ENCODE measurements at places on chromosomes 3 and 15.

- DNase-seq, result no peak
Observed at GRCh38 chr3:194130807-194131589, 5.0 kb upstream of the HES1 start.

- no peak for DNase-seq
Observed at GRCh38 chr3:64088408-64089205, 65.3 kb upstream of the PSMD6 start.

GRCh38 chr15:77226652-77227051 is 155.7 kb upstream of the TSPAN3 start:
- DNase-seq, result no peak

DNA sequence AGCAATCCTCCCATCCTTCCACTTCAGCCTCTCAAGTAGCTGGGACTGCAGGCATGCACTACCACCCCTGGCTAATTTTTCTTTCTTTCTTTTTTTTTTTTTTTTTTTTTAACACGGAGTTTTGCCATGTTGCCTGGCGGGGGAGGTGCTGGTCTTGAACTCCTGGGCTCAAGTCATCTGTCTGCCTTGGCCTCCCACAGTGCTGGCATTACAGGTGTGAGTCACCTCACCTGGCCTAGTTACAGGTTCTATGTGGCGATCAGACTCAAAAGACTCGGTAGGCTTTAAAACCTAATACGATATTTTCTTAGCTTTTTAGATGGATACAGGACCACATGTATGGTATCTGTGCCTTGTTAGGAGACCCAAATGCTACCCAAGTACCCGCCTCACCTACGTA is 14.0 kb upstream of the SLC25A26 start:
- DNase-seq, result no peak

DNA sequence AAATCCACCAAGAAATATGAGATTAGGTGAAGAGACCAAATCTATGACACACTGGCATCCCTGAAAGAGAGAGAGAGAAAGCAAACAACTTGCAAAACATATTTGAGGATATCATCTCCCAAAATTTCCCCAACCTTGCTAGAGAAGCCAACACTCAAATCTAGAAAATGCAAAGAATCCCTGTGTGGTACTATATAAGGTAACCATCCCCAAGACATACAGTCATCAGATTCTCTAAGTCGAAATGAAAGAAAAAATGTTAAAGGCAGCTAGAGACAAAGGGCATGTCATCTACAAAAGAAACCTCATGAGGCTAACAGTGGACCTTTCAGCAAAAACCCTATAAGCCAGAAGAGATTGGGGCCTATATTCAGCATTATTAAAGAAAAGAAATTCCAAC is 622.1 kb upstream of the LMCD1 start:
- DNase-seq, result no peak

DNA sequence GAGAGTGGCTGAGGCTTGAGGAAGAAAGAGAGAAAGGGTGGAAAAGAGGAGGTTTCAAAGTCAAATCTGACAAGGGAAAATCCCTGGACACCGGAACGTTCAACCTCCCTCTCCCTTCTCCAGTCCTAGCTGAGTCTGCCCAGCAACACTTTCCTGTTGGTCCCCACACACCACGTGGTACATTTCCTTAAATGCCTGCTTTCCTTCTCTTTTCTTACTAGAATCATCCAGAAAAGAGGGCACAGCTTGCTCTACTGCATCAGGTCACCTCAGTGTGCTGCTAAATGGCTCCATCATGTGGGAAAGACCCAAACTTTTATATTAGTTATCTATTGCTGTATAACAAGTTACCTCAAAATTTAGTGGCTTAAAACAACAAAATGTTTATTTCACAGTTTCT is 181.2 kb downstream of the NECTIN3 start:
- DNase-seq, result no peak

DNA sequence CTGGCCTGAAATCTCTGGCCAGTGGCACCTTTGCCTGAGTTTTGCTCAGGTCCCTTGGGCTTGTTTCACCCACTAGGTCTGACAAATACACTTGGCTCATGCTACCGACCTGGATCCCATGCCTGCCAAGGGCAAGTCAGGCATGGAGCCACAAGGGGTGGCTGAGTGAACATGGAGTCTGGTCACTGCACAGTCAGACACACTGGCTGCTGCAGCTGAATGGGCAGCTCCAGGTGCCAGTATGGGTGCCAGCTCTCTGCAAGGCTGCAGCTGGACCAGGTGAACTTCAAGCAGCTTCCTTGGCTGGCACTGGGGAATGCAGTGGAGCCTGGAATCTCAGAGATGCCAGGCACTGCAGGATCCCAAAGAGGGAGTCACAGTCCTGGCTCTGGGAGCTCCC is 170.3 kb downstream of the NECTIN3 start:
- no peak for DNase-seq

DNA sequence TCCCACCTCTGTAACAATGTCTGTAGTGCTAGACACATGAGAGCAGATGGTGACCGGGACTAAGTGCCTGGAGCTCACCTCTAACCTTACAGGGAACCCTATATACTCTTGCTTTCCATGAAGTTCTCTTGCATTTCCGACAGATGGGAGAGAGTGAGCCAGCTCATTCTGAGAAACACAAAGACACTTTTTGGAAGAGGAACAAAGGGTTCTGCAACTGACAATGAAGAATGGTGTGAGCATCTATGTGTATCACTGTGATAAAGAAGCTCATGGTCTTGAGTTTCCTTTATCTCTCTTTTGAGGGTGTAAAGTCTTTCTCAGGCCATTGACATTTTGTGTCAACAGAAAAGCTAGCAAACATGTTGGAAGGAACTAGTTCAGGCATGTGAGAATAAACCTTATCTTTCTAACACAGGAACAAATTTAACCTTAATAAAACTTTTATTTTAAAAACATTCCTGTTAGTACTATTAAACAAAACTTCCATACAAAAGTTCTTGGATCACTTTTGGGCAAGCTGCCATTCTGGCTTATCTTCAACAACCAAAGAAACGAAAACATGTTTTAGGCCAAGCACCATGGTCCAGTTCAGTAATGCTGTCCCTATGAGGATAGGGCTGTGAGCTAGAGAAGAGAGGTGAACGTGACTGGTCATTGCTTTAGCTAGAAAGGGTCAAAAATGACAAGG is 142.7 kb downstream of the THRB start:
- DNase-seq, result no peak

- no peak for DNase-seq
Observed at GRCh38 chr15:58908550-58909309, 24.7 kb downstream of the SLTM start.

- DNase-seq, result peak; percentile 61
Observed at GRCh38 chr3:129233538-129233937, 15.9 kb upstream of the COPG1 start.

DNA sequence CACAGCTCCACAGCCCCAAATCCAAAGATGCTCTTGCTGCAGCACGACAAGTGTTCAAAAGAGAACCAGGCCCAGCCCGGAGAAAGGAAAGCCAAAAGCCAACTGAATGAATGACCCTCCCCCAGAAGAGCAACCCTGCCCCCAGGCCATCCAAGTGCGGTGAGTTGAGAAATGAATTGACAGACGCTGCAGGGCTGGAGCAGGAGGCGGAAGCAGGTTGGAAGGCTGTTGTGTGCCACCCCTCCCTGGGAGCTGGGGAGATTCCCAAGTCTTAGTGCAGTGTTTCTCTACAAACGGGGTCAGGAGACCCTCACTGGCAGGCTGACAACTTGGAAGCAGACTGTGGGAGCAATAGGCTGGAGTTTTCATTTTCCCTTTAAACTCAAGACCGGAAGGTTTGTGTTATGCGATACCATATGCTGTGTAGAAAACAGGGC is 3.5 kb upstream of the SPTBN5 start:
- DNase-seq, result no peak

DNA sequence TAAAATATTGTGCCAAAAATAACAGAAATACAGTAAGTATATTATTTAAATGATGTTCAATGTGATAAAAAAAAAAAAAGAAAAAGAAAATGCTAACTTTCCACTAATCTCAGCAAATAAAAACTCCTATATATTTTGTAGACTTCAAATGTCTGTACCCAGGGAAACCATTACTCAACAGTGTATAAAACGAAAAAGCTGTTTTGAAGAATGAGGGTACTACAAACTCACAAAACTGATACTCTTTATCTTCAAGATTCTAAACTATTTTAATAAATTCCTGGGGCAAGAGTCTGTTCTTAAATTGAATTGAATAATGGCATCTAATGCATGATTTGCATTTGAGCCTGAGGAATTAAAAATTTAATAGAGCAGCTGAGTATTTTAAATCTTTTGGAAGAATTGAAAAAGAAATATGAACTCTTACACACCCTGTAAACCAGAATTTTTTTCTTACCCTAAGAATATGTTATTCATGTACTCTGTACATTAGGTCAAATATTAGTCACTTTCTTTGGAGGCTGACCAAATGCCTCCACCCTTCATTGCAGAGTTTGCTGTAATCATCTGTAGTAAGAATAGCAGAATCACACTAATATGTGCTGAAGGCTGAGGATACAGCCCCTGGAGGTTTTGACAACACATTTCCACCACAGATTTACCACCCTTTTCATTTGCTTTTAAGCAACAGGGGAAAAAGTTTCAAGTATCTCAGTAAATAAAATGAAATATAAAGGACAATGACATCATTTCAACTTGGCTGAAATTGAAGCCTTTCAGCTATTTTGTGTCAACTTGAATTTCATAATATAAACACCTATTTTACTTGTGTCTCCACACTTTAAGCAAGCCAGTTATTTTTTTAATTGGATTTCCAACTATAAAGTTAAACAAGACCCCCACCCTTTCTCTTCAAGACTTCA is 79.7 kb downstream of the FBN1 start:
- DNase-seq, result no peak

- DNase-seq, result no peak
Observed at GRCh38 chr15:23645371-23646164, 2.1 kb downstream of the MAGEL2 start.

DNA sequence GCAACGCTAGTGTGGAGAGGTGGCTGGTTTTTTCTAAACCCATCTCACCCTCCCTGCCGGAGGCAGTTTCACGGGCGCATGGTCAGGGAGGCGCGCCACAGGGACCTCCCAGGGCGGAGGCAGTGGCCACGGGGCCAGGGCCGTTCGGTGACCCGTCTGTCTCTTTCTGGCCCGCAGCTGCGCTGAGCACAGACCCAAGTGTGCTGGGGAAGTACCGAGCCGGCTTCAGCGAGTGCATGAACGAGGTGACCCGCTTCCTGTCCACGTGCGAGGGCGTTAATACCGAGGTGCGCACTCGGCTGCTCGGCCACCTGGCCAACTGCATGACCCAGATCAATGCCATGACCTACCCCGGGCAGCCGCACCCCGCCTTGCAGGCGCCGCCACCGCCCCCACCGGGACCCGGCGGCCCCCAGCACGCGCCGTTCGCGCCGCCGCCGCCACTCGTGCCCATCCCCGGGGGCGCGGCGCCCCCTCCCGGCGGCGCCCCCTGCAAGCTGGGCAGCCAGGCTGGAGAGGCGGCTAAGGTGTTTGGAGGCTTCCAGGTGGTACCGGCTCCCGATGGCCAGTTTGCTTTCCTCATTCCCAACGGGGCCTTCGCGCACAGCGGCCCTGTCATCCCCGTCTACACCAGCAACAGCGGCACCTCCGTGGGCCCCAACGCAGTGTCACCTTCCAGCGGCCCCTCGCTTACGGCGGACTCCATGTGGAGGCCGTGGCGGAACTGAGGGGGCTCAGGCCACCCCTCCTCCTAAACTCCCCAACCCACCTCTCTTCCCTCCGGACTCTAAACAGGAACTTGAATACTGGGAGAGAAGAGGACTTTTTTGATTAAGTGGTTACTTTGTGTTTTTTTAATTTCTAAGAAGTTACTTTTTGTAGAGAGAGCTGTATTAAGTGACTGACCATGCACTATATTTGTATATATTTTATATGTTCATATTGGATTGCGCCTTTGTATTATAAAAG is 1.8 kb downstream of the HES1 start:
- no peak for DNase-seq

- no peak for DNase-seq
Observed at GRCh38 chr15:42066764-42067415, 27.5 kb downstream of the PLA2G4D start.

GRCh38 chr3:8509961-8510360 is 8.3 kb downstream of the LMCD1 start:
- DNase-seq, result no peak

DNA sequence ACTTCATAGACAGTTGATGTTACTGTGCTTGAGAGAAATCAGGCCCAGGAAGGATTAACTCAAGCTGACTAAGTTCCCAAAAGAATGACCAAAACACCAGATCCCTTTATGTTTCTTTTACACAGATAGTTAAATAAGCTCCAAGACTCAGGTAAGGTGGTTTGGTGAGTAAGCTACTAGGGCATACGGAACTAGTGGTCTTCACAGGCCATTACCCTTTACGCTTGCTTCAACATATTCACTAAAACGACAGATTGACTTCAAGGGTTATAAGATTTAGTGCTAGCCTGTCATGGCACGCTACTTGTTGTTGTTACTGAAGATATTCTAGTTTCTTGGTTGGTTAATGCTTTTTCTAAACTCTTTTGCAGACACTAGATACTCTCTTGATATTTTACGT is 369.3 kb downstream of the LPP start:
- no peak for DNase-seq

GRCh38 chr15:77483425-77484140 is 62.9 kb downstream of the HMG20A start:
- DNase-seq, result no peak

DNA sequence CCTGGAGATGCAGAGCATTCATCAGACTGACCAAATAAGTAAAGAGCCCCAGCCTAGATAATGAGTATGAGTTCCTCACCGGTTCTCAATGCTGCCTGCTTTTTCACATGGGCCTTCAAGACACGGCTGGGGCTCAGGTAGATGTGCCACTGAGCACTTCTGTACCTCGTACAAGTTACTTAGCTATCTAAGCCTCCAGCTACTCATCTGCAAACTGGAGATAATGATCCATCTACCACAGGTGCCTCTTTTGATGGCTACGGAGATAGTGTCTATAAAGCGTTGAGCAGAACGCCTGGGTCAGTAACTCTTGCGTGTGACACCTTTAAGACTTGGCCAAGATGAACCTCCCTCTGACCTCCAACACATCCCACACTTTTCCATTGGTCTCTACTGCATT is 56.3 kb downstream of the CCR4 start:
- no peak for DNase-seq

GRCh38 chr3:32316319-32316718 is 75.3 kb upstream of the CMTM7 start:
- no peak for DNase-seq

GRCh38 chr3:98777286-98777685 is 14.1 kb downstream of the ST3GAL6 start:
- DNase-seq, result no peak

GRCh38 chr3:135918600-135918999 is 46.9 kb upstream of the PPP2R3A start:
- DNase-seq, result no peak

Data from GM18507 (cell line).